Ascending aorta (tissue), 2 donors: ENCODE measurements at places on chromosomes 1 and 21. TPM values are rescaled to one million over a fixed set of nuclear protein-coding genes. Genes with fewer than 3 reads are reported as not detected.
A peak's percentile ranks its signal among the peaks of the same experiment; 100 is the strongest.

- H3K36me3 ChIP-seq: no peaks in the 10 kb centered on the region
- H3K4me1 ChIP-seq: no peaks in the 10 kb centered on the region
- no peak overlapping the region for H3K27ac ChIP-seq
- no peak for DNase-seq
Observed at GRCh38 chr1:194517567-194517966, 1331.2 kb upstream of the B3GALT2 start.

Gene FCRL4
- not detected for total RNA-seq

DNA sequence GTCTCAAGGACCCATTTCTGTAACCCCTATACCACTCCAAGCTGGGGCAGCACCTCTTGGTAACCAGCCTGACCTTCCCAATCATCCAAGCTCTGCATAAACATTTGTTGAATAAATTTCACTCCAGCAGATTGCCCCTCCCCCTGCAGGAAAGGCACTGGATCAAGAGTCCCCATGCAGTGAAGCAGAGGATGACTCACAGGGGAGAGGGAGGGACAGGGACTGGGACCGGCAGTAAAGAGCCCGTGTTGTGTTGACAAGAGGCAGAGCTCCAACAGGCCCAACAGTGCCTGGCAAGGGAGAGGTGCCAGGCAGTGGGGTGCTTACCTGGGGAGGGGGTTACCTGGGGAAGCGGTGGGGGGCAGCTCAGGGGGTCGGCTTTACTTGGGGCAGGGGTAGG is 32.3 kb downstream of the SLC9A1 start:
- peak; percentile 85 for DNase-seq
- H3K27ac ChIP-seq: peak overlapping the region; percentile 64
- no peaks in the 10 kb centered on the region for H3K36me3 ChIP-seq

Gene DHRS3
- total RNA-seq: 39.4 TPM

DNA sequence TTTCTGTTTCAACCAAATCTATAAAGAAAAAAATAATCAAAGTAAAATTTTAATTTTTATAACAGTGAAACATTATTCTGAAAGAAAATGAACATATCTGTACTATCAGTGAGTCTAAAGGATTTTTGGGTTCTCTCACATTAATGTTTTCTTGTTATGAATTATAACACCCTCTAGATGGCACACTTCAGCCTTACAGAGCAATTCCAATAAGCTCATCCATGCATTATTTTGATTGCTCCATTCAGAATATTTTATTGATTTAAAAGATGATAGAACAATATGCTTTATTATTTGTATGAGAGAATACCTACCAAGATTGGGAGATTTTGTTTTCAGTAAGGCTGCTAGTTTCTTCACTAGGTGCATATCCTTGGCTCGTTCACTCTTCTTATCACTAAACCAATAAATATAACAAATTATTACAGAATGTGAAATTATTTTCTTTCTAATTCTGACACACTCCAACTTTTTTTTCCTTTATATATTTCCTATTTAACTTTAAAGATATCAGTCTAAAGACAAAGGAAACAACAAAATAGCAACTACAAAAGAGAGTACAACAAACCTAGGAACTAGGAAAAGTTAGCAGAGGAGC is 82.4 kb downstream of the RAB3GAP2 start:
- H3K27me3 ChIP-seq: no peaks in the 10 kb centered on the region
- no peak overlapping the region for H3K27ac ChIP-seq
- no peaks in the 10 kb centered on the region for H3K4me1 ChIP-seq

Gene TRAF3IP3
- total RNA-seq: not detected

- H3K36me3 ChIP-seq: no peaks in the 10 kb centered on the region
- no peak overlapping the region for H3K27ac ChIP-seq
- H3K27me3 ChIP-seq: no peaks in the 10 kb centered on the region
- DNase-seq: no peak
- no peaks in the 10 kb centered on the region for H3K4me1 ChIP-seq
Observed at GRCh38 chr1:93919780-93920179, 10.6 kb upstream of the GCLM start.

DNA sequence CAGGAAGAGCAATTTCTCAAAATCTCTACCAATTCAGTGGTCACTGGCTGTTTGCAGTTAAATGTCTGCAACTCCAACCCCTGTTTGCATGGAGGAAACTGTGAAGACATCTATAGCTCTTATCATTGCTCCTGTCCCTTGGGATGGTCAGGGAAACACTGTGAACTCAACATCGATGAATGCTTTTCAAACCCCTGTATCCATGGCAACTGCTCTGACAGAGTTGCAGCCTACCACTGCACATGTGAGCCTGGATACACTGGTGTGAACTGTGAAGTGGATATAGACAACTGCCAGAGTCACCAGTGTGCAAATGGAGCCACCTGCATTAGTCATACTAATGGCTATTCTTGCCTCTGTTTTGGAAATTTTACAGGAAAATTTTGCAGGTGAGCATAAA is 167.2 kb downstream of the CRB1 start:
- no peaks in the 10 kb centered on the region for H3K4me1 ChIP-seq
- H3K27me3 ChIP-seq: no peaks in the 10 kb centered on the region
- no peak overlapping the region for H3K4me3 ChIP-seq
- H3K36me3 ChIP-seq: no peaks in the 10 kb centered on the region
- H3K27ac ChIP-seq: no peak overlapping the region

Gene NFASC
- total RNA-seq: 44.0 TPM

Gene MYOG
- total RNA-seq: not detected

- H3K27ac ChIP-seq: no peak overlapping the region
- H3K36me3 ChIP-seq: no peaks in the 10 kb centered on the region
- no peaks in the 10 kb centered on the region for H3K27me3 ChIP-seq
- DNase-seq: no peak
- H3K4me3 ChIP-seq: no peak overlapping the region
Observed at GRCh38 chr1:22609291-22609690, 27.1 kb upstream of the C1QA start.

GRCh38 chr1:209607102-209607794 is 23.7 kb downstream of the CAMK1G start:
- H3K4me1 ChIP-seq: no peaks in the 10 kb centered on the region
- no peaks in the 10 kb centered on the region for H3K27me3 ChIP-seq
- H3K4me3 ChIP-seq: no peak overlapping the region
- no peak overlapping the region for H3K27ac ChIP-seq

GRCh38 chr1:175317779-175318178 is 125.2 kb upstream of the KIAA0040 start:
- H3K27ac ChIP-seq: no peak overlapping the region
- no peak overlapping the region for H3K4me3 ChIP-seq
- H3K4me1 ChIP-seq: no peaks in the 10 kb centered on the region
- DNase-seq: no peak
- no peaks in the 10 kb centered on the region for H3K27me3 ChIP-seq
